MCF 10A (cell line): ENCODE measurements at places on chromosomes 12 and 14. TPM values are rescaled to one million over a fixed set of nuclear protein-coding genes. Genes with fewer than 3 reads are reported as not detected.

- no peak overlapping the region for H3K4me3 ChIP-seq
- H3K4me1 ChIP-seq = no peaks in the 10 kb centered on the region
- H3K27me3 ChIP-seq = no peaks in the 10 kb centered on the region
- no peak for DNase-seq
- no peak overlapping the region for H3K27ac ChIP-seq
- H3K36me3 ChIP-seq = peaks cover 63% of the 10 kb centered on the region
These were observed 9.2 kb downstream of the ABHD4 start for GRCh38 chr14:22607291-22607690.

DNA sequence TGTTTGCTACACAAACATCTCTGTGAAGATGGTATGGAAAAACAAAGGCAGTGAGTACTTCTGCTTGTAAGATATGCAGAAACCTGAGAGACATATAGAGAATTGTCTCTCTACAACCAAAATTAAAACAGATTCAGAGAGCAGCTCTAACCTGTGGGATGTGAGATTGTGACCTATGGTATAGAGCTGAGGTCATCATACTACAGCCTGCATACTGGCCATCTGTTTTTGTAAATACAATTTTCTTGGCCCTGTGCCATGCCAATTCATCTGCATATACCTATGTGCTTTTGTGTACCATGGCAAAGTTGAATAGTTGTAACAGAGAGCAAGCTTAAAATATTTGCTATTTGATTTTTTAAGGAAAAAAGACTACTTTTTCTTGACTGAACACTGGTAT is 99.6 kb downstream of the LMO3 start:
- no peak for DNase-seq
- no peak overlapping the region for H3K27ac ChIP-seq
- no peak overlapping the region for H3K4me3 ChIP-seq
- H3K4me1 ChIP-seq = no peaks in the 10 kb centered on the region
- no peaks in the 10 kb centered on the region for H3K36me3 ChIP-seq
- H3K27me3 ChIP-seq = no peaks in the 10 kb centered on the region

EID3 gene
- 1.6 and 3.0 TPM in 2 replicates for total RNA-seq

DNA sequence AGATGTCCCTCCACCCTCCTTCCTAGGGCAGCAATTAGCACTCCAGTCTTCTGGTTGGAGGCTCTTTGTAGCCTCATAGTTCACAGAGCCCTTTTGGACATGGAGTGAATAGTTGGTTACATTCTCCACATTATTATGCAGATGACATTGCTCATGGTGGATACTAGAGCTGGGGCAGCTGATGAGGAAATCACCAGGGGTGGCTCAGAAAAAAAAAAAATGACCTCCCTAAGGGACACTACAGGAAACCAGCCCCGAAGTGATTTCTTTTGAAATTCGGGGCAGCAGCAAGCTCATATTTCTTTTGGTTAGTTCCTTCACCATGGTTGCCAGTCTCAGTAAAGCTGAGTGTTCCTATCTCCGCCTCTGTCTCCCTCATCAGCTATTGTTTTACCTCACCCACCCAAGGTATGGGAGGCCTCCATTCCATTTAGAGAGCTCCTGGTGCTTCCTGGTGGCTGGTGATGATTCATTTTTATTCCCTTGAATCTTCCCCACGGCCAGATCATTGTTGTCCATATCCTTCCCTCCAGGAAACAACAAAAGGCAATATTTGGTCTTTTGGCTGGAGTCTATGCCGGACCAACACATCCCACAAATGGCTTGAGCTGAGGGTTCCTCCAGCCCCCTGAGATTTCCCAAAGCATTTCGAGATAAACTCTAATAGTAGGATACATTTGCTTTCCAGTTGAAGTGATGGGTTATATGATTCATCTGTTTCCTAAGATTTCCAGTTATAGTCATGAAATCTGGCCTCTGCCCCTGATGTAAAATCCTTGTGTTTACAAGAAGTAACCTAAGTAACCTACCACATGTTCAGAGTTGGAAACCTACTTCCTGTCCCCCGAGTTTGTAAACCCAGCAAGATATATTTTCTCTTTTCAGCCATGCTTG is 56.2 kb upstream of the NID2 start:
- peaks cover 6% of the 10 kb centered on the region for H3K4me1 ChIP-seq
- DNase-seq = peak; percentile 46
- no peak overlapping the region for H3K27ac ChIP-seq
- no peaks in the 10 kb centered on the region for H3K36me3 ChIP-seq
- H3K4me3 ChIP-seq = no peak overlapping the region

RFLNA gene
- total RNA-seq = not detected in 2 replicates

- no peak overlapping the region for H3K27ac ChIP-seq
These were observed 24.2 kb downstream of the TRAFD1 start for GRCh38 chr12:112149596-112149995.

GRCh38 chr14:54509546-54510501 is at the start of gene CGRRF1:
Gene CGRRF1, plus strand, starts transcription at chr14:54509906. Its CDS starts 54 bp downstream, at chr14:54509960.
- H3K4me3 ChIP-seq = peak within 1 kb of the TSS; percentile 96
- H3K4me1 ChIP-seq = peaks cover 20% of the 10 kb centered on the region
- DNase-seq = peak; percentile 97
- H3K27ac ChIP-seq = peak within 1 kb of the TSS; percentile 86

DNA sequence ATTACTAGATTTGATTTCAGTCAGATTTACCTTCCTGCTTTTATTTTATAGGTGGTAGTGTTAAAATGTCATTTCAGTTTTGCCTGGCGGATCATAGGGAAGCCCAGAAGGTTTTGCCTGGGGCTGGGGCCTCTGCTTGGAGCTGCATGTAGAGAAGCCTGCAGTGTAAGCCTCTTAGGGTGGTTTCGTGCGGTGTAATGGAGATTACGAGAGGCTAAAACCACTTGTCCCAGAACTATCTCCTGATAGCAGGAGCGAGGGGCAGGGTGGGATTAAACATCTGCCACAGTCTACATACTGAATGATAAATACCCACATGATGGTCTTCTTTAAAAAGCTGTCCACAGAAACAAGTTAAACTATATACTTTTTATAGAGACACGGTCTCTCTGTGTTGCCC is 35.0 kb upstream of the DICER1 start:
- H3K27ac ChIP-seq = no peak overlapping the region
- H3K4me1 ChIP-seq = no peaks in the 10 kb centered on the region
- no peak overlapping the region for H3K4me3 ChIP-seq
- DNase-seq = no peak
- H3K36me3 ChIP-seq = peaks cover 30% of the 10 kb centered on the region

MLF2 gene
- 151 and 162 TPM in 2 replicates for total RNA-seq

GLT1D1 gene
- not detected in 2 replicates for total RNA-seq
